Activated CD4-positive, alpha-beta T cell treated with anti-CD3 and anti-CD28 coated beads, Interleukin-2, amount 50 U/mL, for 24 hours (primary cell): ENCODE measurements at places on chromosomes 1 and 21.

DNA sequence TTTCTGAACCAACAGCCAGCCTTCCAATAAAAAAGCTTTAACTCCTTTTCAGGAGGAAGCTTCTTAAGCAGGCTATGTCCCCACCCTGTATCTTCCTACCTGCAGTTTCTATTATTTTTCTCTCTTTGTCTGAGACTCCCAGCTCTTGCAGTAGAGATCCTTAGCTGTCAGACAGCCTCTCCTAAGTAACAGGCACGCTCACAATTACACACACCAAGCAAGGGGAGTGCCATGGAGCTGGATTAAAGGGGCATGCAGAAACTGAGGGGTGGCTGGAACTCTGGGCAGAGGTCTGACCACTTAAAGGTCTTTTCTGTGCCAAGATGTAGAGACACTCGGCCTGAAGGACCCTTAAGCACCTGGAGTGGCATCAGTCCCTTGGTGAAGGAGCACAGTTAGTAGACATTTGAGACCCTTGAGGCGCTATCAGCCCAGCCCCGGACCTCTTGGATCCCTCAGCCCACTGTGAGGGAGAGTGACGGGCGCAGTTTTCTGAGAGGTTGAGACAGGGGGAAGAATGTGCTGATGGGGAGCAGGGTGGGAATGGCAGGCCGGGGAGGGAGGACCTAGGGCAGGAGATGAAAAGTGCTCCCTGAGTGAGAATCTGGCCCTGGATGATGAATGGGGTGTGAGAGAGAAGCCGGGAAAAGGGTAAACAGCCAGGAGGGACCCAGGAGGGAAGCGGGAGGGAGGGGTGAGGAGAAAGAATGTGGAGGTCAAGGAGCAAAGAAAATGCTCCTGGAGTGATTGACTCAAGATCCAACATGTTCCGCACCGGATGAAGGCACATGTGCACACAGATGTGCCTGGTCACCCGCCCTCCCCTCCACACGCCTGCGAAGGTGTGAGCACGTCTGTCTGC, 13.3 kb downstream of the PLXNA2 start:
- DNase-seq, result no peak

GRCh38 chr1:207805841-207806421, 54.1 kb downstream of the CD46 start:
- DNase-seq, result no peak

DNA sequence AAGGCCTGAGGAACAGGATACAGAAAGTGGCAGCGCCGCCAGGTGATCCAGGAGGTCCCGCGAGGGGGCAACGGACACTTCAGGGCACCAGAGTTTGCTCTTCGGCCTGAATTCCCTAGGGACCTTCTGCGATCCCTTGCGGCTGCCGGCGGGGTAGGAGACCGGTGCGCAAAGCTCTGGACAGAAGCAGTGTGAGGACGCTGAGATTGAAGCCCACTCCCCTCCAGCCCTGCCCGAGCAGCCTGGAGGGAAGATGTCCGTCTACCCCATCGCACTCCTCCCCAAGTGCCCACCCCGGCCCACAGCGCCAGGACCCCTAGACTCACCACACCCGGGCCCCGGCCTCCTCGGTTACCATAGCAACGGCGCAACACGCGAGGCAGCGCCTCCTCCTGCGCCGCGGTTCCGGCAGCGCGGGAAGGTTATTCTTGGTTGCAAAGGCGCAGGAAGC, at the start of gene ANKRD45:
ANKRD45 (minus strand) TSS at position 361 of the 451 bp plus-strand sequence. CDS start 10,433 bp downstream, outside the sequence.
- no peak for DNase-seq

- no peak for DNase-seq
Measured at GRCh38 chr1:72075425-72075824, 206.9 kb downstream of the NEGR1 start.

DNA sequence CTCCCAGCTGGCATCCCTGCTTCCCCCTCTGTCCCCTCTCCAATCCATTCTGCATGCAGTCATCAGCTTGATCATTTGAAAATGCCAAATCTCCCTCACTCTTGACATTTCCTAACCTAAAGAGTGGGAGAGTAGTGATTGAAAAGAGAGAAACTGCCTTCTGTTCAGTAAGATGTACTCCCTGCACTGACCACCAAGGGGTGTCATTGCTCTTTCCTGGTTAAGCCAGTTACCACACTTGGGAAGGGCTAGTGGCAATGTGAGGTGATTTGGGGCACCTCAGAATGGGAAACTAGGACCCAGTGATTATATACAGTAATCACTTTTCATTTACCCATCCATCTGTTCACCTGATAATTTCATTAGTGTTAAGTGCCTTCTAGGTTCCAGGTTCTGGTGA, 6.9 kb upstream of the TMEM269 start:
- no peak for DNase-seq

DNA sequence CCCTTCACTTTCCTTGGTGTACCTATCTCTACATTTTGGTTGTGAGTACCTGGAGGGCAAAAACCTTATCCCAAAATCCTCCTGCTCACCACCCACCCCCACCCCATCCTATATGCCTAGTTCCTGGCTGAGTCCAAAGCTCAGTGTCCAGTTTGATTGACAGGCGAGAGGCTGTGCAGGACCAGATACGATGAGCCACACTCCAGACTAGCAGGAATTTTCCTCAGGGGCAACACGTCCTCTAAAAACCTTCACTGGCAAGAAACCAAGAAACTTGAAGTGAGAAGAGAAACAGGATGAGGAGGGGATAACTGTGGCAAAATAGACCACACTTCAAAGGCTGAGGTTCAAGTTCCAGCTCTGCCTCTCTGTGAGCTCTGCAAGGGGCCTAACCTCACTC, 1.1 kb upstream of the SLAMF8 start:
- no peak for DNase-seq

DNA sequence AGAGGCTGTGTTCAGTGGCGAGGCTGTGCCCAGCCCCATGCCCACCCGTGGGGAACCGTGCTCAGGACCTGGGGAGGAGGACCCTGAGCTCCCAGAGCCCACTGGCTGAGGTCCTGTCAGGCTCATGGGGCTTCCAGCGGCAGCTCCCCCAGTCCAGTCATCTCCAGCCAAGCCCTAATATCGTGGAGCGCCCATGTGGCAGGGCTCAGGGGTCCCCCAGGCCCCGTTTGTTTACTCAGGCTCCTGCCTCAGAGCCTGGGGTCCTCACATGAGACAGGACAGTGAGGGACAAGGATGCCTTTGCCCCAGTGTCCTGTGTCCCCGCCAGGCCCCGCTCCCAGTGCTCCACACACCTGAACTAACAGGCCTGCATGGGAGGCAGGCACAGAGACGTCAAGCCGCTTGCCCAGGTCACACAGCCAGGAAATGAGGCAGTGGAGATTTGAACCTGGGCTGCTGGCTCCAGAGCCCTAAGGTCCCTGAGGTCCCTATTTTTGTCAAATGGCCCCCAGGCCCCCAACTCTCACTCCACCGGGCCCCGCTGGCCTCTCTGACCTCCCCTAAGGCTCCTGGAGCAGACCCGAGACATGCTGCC, 100.7 kb upstream of the ACTRT2 start:
- no peak for DNase-seq

DNA sequence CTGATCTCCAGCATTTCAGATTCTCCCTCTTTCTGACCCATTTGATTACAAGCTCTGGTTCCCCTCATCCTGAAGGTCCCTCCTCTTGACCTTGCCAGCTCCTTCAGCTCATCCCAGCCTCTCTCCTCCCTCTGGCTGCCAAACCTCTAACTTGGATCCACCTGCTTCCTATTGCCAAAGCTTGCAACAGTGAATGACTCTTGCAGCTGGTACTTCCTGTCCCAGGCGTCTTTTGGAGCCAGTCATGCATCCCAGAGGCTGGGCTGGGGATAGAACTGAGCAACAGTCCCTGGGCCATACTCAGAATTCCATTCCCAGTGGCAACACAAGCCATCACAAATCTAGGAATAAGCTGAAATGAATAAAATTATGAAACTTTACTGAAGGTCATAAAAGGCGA, 27.7 kb upstream of the SPOCD1 start:
- no peak for DNase-seq
